ENCODE measurements at places on chromosomes 3 and 15.

GRCh38 chr3:195094191-195094921 lies 176.6 kb downstream of the XXYLT1 start:
- no peak for DNase-seq

DNA sequence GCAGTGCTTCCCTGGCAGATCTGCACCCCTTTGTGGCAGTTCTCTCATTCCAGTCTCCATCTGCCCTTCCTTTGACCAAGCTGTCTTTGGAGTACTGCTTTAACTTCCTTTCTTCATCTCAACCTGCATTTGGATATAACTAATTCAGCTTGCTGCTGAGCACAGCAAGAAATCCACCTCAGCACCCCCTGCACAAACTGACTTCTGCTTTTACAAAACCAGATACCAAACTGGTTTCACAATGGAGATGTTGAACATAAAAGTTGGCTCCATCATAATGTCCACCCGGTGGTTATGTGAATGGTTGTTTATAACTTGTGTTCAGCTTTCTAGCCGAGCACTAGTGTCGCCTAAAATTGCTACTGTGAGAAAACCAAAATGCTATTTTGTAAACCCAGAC lies 341.1 kb upstream of the SEMA6D start:
- no peak for DNase-seq

DNA sequence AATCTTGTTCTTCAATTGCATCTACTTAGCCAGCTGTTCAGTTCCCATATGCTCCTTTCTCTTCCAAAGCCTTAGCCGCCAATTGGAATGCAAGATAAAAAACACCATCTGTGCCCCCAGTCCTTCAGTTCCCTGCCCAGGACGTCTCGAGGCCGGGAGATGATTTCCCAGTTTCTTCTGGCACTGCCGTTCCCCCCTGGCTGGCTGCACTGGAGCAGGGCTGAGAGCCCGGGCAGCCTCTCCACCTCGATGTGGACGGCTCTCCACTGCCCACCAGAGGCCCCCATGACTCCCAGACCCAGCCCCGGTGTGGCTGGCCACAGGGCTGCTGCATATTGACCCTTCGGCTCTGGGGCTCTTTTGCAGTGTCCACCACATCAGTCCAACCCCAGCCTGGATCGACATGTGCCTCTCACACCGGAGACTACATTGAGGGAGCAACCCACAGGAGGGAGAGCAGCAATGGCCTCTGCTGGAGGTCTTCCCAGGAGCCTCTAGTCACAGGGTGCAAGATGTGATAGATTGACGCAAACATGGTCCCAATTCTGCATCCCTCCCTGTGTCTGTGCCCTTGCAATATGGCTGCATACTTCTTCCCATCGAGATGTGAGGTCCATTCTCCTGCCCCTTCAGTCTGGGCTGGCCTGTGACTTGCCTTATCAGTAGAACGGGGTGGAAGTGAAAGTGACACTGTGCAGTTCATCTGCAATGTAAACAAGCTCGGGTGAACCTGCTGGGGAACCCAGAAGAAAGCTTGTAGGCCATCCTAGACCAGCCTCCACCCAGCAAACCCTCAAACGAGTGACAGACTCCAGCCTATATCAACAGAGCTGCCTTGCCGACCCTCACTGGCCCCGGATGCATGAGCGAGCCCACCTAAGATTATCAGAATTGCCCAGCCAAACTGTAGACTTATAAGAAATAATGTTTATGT lies 52.3 kb upstream of the PRR20G start:
- no peak for DNase-seq

DNA sequence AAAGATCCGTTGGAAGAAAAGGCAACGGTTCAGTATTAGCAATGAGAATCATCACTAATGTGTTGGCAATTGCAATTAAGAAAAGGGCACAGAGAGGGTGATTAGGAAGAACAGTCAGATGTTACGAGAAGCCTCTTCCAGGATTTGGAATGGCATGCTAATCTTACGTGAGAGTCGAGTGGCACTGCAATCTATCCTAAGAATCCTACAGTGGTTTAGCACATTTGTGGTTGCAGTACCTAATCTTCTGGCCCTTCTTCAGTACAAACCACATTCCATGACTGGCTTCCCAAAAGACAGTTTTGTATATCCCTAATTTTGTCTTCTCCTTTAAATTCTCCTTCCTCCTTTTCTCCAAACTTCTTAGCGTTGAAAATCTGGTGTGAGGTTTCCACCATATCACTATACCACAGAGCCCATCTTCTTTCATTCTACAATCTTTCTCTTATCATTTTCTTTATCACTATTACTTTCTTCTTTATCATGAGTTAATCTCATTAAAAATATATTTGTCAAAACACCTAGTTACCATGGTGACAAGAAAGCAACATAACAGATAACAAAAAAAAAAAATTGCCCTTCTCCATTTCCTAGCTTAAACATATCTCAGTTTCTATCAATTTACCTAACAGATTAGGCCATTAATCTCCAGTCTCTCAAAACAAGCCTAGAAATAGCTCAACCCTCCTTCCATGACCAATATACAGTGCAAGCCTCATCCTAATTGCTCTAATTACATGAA lies 60.1 kb downstream of the IGSF11 start:
- no peak for DNase-seq

DNA sequence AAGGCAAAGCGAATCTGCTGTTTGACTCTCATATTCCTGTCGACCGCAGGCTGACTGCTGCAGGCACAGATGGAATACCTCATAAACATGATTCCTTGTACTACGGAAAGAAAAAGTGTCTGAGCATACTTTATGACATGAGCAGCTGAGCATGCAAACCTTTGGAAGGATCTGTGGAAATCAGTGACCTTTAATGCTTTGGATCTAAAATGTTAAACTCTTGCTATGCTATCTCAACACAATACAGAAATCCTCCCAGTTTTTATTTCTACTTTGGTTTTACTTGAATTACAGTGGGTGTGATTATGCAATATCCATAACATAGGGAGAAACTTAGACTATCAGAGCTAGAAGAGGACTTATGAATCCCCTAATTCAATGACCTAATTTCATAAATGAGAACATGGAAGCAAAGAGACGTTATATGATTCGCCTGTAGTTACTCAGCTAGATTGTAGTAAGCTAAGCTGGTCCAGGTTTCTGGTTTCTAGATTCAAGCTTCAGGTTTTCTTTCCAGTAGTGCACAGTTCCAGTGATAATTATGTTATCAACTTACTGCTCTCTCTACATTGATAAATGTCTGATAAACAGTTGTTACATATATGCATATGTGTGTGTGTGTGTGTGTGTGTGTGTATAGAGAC lies 127.6 kb upstream of the GBE1 start:
- DNase-seq: no peak

GRCh38 chr3:131739211-131739610 lies 236.4 kb upstream of the MRPL3 start:
- DNase-seq: no peak

- no peak for DNase-seq
Measured at GRCh38 chr3:12489832-12490231, 5.6 kb downstream of the TSEN2 start.

DNA sequence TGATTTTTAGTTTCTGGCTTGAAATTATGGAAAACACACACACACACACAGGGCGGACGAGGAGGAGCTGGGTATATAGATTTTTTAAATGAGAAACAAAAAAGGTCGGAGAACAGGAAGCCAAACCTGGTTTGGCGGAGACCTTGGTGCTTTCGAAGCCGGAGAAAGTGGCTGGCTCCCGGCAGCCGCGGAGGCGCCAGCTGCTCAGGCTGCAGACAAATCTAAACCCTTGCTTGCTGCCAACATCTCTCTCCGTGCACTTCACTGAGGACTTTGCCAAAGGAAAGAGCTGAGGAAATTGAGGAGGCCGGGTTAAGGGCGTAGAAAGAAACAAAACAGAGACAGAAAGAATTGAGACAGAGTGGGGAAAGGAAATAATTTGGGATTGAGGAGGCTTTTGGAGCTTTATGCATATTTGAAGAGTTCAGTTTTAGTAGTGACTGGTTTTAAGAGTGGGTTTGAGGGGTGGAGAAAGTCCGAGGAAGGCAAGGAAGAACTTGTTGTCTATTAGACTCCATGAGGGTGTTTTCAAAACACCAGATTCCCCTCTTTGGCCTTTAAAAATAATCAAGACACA lies 2.2 kb downstream of the ZIC1 start:
- no peak for DNase-seq

GRCh38 chr15:29968895-29969561 lies 113.7 kb upstream of the GOLGA8J start:
- DNase-seq: no peak

DNA sequence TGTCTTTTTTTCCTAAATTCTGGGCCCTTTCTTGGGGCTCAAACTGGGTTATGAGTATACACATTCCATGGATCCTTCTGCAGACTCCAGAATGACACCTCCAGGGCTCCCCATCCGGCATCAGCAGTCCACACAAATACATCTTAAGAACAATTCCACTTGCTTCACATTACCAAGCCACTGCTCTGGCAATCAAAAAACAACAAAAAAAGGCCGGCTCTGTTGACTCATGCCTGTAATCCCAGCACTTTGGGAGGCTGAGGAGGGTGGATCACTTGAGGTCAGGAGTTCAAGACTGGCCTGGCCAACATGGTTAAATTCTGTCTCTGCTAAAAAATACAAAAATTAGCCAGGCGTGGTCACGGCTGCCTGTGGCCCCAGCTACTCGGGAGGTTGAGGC lies 49.9 kb upstream of the LPP start:
- DNase-seq: no peak

DNA sequence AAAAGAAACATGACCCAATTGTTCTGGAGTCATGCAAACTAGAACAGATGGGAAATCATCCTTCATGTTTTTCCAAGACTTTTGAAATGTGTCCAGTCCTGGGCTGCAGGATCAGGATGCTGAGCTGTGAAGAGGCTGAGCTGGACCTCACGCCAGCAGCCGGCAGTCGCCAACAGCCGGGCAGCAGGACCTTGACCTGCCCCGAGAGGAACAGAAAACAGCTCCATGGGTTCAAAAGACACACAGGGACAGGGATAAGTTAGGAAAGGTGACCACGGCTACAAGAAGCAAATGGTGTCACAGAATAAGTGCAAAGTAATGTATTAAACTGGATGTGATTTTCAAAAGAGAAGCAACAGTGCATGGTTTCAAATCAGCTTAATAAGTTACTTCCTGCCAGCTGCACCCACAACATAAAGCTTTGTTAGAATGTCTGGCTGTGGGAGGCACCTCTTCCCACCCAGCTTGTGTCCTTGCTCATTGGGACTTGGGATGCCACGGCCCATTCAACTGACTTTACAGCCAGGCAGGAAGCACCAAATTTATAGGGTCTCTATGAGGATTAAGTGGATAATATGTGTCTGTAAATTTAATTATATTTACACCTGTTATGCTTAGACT lies 266.4 kb downstream of the GABRG3 start:
- DNase-seq: no peak

DNA sequence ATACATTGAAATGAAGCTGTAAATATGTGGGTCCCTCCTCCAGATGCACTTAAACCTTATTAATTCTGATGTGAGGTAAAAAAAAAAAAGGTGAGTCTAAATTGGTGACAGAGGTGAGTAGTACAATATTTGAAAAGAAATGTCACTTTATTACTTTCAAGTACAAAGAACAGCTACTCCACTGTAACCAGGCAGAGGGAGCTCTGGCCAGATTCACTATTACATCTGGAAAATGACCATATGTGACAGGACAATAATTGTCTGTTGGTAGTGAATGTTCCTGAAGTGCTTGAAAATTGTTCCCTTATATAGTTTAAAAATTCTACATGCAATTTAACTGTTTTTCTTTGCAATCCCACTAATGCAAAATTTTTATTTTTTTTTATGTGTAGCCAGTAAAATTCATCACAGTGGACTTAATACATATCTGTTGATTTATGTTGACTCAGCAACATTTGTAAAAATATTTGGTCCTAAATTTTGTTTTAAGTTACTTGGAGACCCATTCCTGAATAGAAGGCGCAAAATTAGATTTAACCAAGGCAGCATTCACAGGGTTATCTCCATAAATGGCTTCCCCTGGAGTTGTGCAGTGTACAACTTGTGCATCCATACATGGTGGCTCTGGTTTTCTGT lies 231.9 kb upstream of the TBC1D5 start:
- no peak for DNase-seq

DNA sequence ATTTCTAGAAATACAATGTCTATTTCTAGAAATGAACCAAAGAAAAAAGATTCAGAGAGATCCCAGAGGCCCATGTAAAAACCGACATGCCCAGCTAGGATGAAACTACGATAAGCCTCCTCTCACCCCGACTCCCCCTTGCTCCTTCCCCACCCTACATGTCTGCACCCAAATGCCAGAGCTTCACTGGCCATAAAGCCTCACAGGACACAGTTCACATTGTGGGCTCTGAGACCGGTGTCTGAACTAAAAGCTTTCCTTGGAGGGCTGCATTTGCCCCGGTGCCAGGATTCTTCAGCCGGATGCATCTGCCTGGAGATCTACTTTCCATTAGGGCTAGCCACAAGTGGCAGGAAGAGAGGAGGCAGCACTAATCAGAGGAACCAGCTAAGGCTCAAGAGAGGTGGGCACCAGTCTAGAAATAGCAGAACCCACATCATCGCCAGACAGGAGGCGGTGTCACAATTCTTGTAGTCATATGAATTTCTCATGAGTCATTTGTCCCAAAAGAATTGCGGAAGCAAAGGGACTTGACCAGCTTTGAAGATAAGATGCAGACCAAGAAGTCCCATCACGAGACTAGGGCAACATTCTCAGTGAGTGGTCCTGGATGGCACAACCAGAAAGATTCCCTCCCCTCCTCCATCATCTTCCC lies 353.6 kb downstream of the NTRK3 start:
- DNase-seq: no peak

DNA sequence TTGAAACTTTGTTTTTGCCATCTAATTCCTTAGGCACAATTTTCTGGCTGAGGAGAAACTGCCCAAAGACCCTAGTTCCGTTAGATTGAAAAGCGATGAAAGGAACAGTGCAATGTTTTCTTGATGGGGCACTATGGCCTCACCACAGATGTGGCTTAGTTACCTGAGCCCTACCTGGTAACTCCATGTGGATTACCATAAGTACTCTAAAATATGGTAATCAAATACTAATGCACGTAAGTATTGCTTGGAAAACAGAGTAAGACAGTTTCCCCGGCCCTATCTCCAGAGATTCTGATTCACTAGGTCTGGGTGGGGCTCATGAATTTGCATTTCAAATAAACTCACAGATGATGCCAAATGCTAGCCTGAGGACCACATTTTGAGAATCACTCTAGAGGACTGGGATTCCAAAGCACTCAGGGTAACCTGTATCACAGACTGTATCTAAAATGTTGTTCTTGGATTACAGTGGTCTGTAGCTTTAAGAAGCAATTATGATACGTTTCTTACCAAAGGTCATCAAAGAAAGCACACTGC lies 806.3 kb downstream of the FHIT start:
- no peak for DNase-seq

- no peak for DNase-seq
Measured at GRCh38 chr15:39400821-39401550, 179.9 kb upstream of the THBS1 start.

- no peak for DNase-seq
Measured at GRCh38 chr3:17745894-17746293, 3.5 kb upstream of the TBC1D5 start.

GRCh38 chr3:106540743-106541142 lies 671.9 kb upstream of the CBLB start:
- DNase-seq: no peak
